NCI-H2081 treated with DMSO at 0.1 percent for 48 hours (cell line): ENCODE measurements at places on chromosomes 13 and 19.

- no peak for DNase-seq
Observed at GRCh38 chr19:42129399-42130253, 2.6 kb downstream of the POU2F2 start.

DNA sequence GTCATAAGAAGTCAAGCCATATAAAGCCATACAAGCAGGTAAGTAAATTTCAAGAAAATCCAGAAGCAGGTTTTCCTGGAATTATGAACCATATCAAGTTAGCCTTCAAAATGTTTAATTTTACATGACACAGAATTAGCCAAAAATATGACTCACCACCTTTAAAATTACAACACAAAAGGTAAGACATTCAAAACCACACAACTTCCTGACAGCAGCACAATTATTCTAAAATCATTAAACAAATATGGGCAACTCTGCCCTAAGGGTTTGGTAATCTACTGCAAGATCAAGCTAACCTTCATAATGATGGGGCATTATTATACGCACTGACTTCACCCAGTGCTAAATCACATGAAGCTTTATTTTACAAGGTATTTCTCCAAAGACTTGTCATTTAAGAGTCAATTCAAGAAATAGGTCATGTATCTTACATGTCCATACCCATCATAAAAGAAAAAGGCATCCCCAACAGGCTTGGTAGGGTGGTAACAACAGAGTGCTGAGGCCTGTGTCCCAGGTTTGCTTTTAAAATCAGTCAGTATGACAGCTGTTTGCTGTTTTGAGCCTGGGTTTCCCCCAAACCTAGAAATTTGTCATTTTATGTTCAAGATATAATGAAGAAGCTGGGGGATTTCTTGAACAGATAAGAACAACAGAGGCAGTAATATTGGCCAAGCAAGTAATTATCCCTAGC is 15.2 kb downstream of the RCBTB1 start:
- DNase-seq, result no peak

DNA sequence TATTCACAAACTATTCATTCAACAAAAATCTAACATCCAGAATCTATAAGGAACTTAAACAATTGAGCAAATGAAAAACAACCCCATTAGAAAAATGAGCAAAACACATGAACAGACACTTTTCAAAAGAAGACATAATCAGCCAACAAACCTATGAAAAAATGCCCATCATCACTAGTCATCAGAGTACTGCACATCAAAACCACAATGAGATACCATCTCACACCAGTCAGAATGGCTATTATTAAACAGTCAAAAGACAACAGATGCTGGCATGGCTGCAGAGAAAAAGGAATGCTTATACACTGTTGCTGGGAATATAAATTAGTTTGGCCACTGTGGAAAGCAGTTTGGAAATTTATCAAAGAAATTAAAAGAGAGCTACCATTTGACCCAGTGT is 487.6 kb downstream of the GPC6 start:
- no peak for DNase-seq

- no peak for DNase-seq
Observed at GRCh38 chr19:10858204-10858828, 10.1 kb downstream of the C19orf38 start.

- DNase-seq, result no peak
Observed at GRCh38 chr13:48221686-48222187, 11.3 kb upstream of the ITM2B start.

GRCh38 chr13:93561576-93562225 is 335.1 kb downstream of the GPC6 start:
- no peak for DNase-seq

GRCh38 chr13:47672245-47673008 is 328.6 kb downstream of the SUCLA2 start:
- no peak for DNase-seq

GRCh38 chr13:113065406-113066141 is 40.0 kb upstream of the F7 start:
- DNase-seq, result no peak

GRCh38 chr13:39210961-39211534 is 172.8 kb downstream of the NHLRC3 start:
- DNase-seq, result no peak

GRCh38 chr13:29448174-29448573 is 147.3 kb downstream of the SLC7A1 start:
- DNase-seq, result no peak

GRCh38 chr19:6211632-6212402 is 68.0 kb downstream of the MLLT1 start:
- no peak for DNase-seq

- DNase-seq, result no peak
Observed at GRCh38 chr13:112998521-112999280, 29.7 kb downstream of the MCF2L start.

DNA sequence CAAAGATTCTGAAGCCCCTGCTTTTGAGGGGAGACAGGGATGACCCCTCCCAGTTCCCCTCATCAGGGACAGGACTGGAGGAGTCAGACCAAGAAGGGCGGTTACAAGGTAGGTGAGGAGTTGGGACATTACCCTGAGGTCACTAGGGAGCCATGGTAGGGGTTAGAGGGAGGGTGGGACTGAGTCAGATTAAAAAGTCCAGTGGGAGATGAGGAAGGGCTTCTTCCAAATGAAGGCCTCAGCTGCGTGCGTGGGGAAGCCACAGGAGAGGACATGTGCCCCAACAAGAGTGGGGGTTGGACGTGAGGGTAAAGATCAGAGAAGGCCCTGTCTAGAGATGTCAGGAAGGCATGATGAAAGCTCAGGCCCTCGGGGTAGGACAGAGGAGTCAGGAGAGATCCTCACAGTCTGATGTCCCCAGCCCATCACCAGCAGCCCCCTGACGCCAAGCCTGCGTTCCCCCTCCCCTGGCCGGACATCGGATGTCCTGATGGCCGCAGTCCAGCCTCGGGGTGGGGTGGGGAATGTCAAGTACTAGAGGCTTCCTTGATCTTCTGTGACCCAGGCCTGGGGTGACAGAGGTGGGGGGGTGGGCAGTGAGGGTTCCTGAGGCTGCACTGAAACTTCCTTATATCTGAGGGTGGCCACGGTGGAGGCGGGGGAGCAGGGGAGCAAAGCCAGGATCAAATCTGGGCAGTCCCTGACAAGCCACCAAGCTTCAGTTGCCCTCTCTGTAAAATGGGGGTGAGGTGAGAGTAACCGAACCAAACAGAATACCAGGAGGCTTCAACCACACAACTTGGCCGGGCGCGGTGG is 6.5 kb upstream of the MFSD12 start:
- no peak for DNase-seq

- no peak for DNase-seq
Observed at GRCh38 chr13:109655611-109656010, 130.8 kb downstream of the IRS2 start.
